ENCODE measurements at places on chromosomes 7 and 10. TPM values are rescaled to one million over a fixed set of nuclear protein-coding genes. Genes with fewer than 3 reads are reported as not detected.

DNA sequence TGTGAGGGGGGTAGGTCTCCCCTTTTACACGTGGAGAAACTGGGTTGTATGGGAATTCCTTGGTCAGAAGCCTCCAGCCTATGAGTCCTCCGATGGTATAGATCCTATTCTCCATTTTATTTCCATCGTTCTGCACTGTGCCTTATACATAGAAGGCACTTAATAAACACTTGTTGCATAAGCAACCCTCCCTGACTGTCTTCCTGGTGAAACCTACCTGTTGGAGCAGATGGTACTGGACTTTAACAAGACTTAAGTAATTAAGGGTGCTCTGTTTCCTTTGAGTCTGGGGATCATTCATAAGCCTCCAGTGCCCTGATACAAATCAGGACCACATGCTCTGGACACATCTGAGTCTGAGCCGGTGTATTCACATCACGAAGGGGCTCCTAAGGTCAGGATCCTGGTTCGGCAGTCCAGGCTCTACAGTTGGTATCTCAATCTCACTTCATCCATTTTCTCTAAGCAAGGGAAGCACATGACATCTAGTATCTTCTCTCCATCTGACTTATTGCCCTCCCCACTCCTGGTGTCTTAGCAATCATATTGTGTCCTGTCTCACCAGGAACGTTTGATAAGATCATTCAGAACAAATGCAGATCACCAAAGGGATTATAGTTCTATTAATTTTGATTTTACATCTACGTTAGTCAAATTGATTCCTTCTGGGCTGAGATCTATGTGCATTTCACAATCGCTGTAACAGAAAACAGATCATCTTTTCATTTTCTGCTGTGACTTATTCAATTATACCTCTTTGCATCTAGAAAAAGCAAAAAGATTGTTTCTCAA is 22.8 kb upstream of the EZH2 start:
- no peak for DNase-seq

LRRD1 gene
- 0.05 TPM for total RNA-seq

DNA sequence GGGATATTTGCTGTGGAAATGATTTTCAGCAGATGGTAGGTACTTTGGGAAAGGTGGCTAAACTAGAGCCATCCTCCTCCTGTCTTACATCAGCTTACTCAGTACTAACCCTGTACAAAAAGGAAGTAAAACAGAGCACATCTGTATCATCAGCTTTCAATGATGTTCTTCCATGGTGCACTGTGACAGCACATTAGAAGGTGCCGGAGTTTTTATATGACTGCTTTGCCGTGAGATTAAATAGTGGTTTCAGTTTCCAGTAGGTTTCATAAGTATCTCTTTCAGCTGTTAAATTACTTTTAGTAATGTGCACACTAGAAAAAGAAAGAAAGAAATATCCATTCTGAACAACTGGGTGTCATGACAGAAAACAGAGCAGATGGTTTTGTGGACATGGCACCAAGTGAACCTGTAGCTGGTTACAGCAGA is 86.5 kb downstream of the ARID5B start:
- DNase-seq: no peak

MRLN gene
- total RNA-seq: 16.0 TPM

- DNase-seq: no peak
Measured at GRCh38 chr7:121275204-121275603, 53.6 kb upstream of the WNT16 start.

DNA sequence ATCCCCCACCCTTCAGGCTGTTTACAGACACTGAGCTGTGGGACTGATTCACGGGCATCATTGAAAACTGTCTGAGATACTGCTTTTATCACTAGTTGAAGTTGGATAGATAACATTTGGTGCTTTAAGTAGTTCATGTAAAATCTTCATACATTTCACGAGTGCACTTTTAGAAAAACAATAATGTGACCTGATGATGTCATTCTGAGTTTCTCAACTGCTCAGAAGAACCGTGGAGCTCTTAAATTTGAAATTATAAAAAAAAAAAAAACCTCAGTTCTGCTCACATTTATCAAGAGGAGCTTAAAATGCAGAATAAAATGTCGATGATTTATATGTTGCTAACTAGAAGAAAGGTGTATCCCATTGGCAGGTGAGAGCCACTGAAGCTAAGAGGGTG is 81.5 kb downstream of the GALNT11 start:
- no peak for DNase-seq

- no peak for DNase-seq
Measured at GRCh38 chr10:11689945-11690736, 52.0 kb upstream of the ECHDC3 start.

GRCh38 chr7:74183142-74183541 is 9.0 kb downstream of the EIF4H start:
- DNase-seq: no peak

GRCh38 chr10:6074489-6075301 is 12.5 kb upstream of the IL2RA start:
- no peak for DNase-seq

PON1 gene
- 0.84 TPM for total RNA-seq

Measured in SJCRH30 (cell line).